ENCODE measurements at places on chromosomes 1 and 21.

DNA sequence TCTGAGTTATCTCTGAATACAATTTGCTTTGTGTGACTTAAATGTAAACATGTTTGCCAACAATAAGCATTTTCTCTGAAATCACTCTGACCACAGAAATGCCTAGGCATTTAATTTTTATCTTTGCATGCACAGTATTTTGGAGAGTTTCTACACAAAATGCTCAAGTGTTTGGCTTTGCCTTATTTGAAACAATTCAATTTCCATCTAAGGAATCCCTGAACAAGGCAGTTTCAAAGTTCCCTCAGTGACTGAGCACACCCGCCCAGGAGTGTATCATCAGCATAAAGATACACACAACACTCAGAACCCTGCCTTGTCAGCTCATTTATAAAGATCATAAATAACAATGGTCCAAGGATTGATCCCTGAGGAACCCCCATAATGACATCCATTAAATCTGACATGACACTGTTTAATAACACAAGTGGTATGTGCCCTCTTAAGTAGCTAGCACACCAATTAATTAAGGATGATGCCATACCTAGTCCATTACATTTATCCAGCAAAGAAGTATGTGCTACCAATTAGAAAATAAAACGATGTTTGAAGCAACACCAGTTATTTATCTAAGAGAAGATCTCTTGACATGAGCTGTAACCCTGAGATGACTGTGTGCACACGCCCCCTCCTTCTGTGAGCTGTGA lies 585.8 kb downstream of the ADGRL2 start:
- DNase-seq, result no peak

DNA sequence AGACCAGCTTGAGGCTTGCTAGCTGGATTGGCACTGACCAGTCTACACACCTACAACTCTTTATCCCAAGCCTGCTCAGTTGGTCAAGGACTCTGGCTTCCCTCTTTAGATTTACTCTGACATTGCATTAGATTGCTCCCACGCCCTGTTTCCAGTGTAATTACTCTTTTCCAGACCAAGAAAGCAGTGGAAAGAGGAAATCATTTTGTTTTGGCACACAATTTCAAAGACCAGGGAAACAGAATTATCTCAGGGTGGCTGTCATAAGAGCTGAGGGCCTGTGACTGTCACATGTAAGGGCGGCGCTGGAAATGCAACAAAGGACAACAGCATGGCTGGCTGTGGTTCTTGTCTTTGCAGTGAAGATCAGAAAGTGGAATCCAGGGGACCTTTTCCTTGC lies 302.7 kb downstream of the HHAT start:
- no peak for DNase-seq

DNA sequence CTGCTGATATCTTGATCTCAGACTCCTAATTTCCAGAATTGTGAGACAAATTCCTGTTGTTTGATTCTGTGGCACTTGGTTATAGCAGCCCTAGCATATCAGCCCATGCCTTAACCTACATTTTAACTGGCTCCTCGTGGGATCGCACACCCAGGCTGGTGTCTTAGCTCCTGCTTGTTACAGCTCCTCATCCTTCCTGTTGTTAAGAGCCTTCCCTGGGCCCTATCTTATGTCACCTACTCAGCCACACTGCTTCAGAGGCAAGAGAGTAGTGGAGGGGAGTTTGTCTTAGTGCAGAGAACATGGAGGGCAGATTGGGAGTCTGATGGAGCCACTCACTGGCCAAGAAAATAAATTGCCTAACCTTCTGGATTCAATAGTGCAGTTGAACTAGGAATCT lies 131.0 kb downstream of the ROR1 start:
- DNase-seq, result no peak

GRCh38 chr1:220876511-220877376 lies 2.5 kb upstream of the HLX start:
- DNase-seq, result peak; percentile 53

- no peak for DNase-seq
These were observed 14.3 kb downstream of the GPR137B start for GRCh38 chr1:236156512-236157208.

DNA sequence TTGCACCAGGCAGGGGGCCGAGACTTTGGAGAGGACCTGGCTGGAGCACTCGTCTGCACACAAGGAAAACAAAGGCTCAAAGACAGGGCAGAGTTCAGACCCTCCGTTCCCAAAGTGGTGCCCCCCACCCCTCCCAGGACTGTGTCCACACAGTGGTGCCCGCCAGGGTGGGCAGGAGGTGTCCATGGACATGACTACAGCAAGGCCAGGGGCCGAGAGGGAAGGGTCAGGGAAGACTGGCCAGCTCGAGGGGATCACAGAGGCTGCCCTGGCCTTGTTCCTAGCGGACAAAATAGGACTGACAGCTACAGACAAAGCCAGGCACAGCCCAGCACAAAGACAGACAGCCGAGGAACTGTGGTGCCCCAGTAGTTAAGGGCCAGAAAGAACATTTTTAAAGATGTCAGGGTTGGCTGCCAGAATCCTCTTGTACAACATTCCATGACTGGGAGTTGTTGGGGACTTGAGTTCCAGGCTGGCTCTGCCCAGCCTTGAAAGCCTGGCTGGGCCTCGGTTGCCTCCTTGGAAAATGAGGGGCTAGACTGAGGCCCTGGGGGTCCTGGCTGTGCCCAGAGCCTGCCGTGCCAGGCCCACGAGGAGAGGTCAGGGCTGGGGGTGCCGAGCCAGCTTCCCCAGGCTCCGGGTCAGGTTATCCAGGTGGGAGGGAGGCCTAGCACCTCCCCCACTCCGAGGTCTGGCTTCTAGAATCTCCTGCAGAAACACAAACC lies 63.7 kb downstream of the SLX9 start:
- no peak for DNase-seq

DNA sequence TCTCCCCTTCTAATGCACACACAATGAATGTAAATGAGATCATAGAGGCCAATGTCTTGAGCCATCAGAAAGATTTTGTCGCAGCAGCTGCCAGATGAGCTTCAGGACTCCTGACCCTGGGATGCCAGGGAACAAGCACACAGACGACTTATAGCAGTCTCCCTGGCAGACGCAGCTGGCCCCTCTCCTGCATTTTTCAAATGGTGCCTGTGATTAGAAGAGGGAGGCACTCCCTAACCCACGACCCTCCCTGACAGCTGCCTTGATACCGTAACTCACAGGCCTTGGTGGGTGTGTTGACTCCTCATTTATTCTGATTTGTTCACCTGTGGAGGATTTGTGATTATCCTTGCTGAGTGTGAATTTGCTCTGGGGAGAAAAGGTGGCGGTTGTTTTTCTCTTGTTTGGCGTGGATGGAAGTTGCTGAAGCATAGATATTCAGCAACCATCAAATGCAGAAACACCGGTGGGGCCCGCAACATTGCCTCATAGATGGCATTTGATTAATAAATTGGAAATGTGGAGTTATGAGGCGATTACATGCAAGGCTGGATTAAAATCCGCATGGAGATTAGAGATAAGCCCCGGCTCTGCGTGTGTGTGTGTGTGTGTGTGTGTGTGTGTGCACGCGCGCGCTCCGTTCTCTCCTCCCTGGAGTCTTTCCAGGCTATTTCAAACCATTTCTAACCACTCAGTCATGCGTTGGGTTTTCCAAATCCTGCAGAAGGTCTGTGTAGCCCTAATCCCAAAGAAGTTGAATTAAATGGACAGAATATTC lies 2.1 kb upstream of the RD3 start:
- DNase-seq, result no peak

GRCh38 chr1:61052395-61053225 lies 29.8 kb upstream of the NFIA start:
- DNase-seq, result no peak
